ENCODE measurements at places on chromosomes 3 and 15. TPM values are rescaled to one million over a fixed set of nuclear protein-coding genes. Genes with fewer than 3 reads are reported as not detected.

C2CD4A gene
- not detected for total RNA-seq

GRCh38 chr3:23712656-23713559 lies 92.8 kb upstream of the UBE2E1 start:
- no peaks in the 10 kb centered on the region for H3K27me3 ChIP-seq
- H3K27ac ChIP-seq: no peak overlapping the region
- no peaks in the 10 kb centered on the region for H3K36me3 ChIP-seq
- no peak overlapping the region for H3K4me3 ChIP-seq
- DNase-seq: peak; percentile 63
- H3K4me1 ChIP-seq: no peaks in the 10 kb centered on the region

- no peak for DNase-seq
- H3K27me3 ChIP-seq: no peaks in the 10 kb centered on the region
- H3K27ac ChIP-seq: no peak overlapping the region
- H3K36me3 ChIP-seq: no peaks in the 10 kb centered on the region
- H3K4me1 ChIP-seq: no peaks in the 10 kb centered on the region
Measured at GRCh38 chr15:56254265-56254664, 10.6 kb upstream of the RFX7 start.

GRCh38 chr3:112687211-112687610 lies 46.3 kb upstream of the CCDC80 start:
- DNase-seq: no peak
- H3K4me1 ChIP-seq: no peaks in the 10 kb centered on the region
- H3K27me3 ChIP-seq: no peaks in the 10 kb centered on the region
- no peak overlapping the region for H3K27ac ChIP-seq

DNA sequence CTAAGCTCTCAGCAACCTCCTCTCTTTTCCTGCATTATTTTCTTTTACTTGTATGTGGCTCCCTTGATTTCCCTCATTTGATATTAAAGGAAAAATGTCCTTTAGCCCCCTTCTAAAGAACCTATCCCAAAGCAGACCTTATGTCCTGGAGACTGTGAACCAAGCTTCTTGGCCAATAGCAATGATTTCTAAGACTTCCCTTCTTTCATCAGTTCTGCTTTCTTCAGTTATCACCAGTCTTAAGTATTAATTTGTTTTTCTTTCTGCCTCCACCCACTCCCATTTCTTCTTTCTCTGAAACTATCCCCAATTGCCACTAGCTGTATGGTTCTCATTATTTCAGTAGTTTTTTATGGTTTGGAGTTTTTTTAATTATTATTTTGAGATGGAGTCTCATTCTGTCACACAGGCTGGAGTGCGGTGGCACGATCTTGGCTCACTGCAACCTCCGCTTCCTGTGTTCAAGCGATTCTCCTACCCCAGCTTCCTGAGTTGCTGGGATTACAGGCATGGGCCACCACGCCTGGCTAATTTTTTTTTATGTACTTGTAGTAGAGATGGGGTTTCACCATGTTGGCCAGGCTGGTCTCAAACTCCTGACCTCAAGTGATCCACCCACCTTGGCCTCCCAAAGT lies 12.1 kb downstream of the TMOD3 start:
- peaks cover 52% of the 10 kb centered on the region for H3K4me1 ChIP-seq
- DNase-seq: no peak
- no peak overlapping the region for H3K27ac ChIP-seq
- H3K36me3 ChIP-seq: no peaks in the 10 kb centered on the region
- H3K4me3 ChIP-seq: no peak overlapping the region
